ENCODE measurements at places on chromosomes 16 and 17.

GRCh38 chr17:8332688-8333087 lies 7.0 kb upstream of the ODF4 start:
- DNase-seq = no peak

GRCh38 chr17:80856863-80857755 lies 134.5 kb upstream of the CHMP6 start:
- no peak for DNase-seq

GRCh38 chr16:5176505-5176904 lies 78.9 kb upstream of the EEF2KMT start:
- DNase-seq = no peak

- no peak for DNase-seq
Measured at GRCh38 chr17:78764871-78765270, 17.2 kb downstream of the CYTH1 start.

- no peak for DNase-seq
Measured at GRCh38 chr16:57894390-57895080, 76.4 kb downstream of the CNGB1 start.
